ENCODE measurements at places on chromosomes 2 and 18. TPM values are rescaled to one million over a fixed set of nuclear protein-coding genes. Genes with fewer than 3 reads are reported as not detected.

DNA sequence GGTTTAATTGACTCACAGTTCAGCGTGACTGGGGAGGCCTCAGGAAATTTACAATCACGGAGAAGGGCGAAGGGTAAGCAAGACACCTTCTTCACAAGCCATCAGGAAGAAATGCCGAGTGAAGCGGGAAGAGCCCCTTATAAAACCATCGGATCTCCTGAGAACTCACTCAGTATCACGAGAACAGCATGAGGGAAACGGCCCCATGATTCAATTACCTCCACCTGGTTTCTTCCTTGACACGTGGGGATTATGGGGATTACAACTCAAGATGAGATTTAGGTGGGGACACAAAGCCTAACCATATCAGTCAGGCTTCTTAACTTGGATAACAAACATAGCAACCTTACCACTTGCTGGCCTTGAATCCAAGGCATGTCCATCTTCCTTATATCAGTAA lies 289.0 kb upstream of the STON1 start:
- H3K27me3 ChIP-seq: no peaks in the 10 kb centered on the region
- H3K4me3 ChIP-seq: no peak overlapping the region
- DNase-seq: no peak
- H3K27ac ChIP-seq: no peak overlapping the region

LAMA3 gene
- total RNA-seq: 7.4 TPM

GRCh38 chr2:26770986-26771586 lies 7.0 kb downstream of the SLC35F6 start:
- H3K27me3 ChIP-seq: no peaks in the 10 kb centered on the region
- H3K4me3 ChIP-seq: no peak overlapping the region
- peak; percentile 89 for DNase-seq
- peaks cover 71% of the 10 kb centered on the region for H3K4me1 ChIP-seq
- peak overlapping the region; percentile 10 for H3K27ac ChIP-seq

DNA sequence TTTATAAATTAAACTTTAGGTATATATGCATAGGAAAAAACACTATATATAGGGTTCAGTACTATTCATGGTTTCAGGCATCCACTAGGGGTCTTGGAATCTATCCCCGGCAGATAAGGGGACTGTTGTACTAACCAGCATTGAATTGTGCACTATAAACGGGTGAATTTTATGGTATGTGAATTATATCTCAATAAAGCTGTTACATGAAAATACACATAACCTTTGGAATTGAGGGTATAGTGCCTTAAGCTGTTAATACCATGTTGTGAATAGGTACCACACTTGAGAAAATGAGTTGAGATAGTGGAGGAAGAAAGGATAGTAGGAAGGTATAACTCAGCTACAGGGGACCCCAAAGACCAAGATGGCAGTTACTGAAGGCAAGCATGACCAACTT lies 167.3 kb downstream of the HAUS1 start:
- no peaks in the 10 kb centered on the region for H3K27me3 ChIP-seq
- peaks cover 4% of the 10 kb centered on the region for H3K4me1 ChIP-seq
- no peak overlapping the region for H3K27ac ChIP-seq
- DNase-seq: no peak

- H3K4me3 ChIP-seq: no peak overlapping the region
- DNase-seq: no peak
- peaks cover 25% of the 10 kb centered on the region for H3K4me1 ChIP-seq
- no peaks in the 10 kb centered on the region for H3K36me3 ChIP-seq
- H3K27ac ChIP-seq: peak overlapping the region; percentile 85
- no peaks in the 10 kb centered on the region for H3K27me3 ChIP-seq
Observed at GRCh38 chr2:62410015-62410453, 96.0 kb downstream of the TMEM17 start.

DNA sequence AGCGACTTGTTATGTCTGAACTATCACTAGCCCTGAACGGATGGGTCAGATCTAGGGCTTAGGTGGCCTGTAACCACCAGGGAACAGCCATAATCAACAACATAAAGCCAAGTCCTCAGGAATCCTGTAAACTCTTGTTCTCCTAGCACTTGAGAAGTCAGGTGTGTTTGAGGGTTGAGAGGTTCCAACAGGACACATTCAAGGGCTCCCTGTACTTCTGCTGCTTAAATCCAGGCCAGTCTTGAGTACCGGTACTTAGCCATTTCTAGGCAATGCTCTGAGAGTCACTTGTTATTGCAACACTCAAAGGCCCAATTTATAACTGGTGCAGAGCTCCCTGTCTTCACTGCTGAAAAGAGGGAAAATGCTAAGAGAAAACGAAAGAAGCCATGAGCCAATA lies 21.6 kb upstream of the SLC40A1 start:
- H3K27me3 ChIP-seq: no peaks in the 10 kb centered on the region
- no peaks in the 10 kb centered on the region for H3K36me3 ChIP-seq
- H3K4me1 ChIP-seq: no peaks in the 10 kb centered on the region
- no peak overlapping the region for H3K4me3 ChIP-seq
- H3K27ac ChIP-seq: no peak overlapping the region

ICOS gene
- 0.29 TPM for total RNA-seq

- no peak overlapping the region for H3K27ac ChIP-seq
- no peaks in the 10 kb centered on the region for H3K4me1 ChIP-seq
- DNase-seq: no peak
- no peaks in the 10 kb centered on the region for H3K27me3 ChIP-seq
- no peaks in the 10 kb centered on the region for H3K36me3 ChIP-seq
Observed at GRCh38 chr2:197904446-197904845, 100.1 kb downstream of the PLCL1 start.

LIMS3 gene
- 17.3 TPM for total RNA-seq

DNA sequence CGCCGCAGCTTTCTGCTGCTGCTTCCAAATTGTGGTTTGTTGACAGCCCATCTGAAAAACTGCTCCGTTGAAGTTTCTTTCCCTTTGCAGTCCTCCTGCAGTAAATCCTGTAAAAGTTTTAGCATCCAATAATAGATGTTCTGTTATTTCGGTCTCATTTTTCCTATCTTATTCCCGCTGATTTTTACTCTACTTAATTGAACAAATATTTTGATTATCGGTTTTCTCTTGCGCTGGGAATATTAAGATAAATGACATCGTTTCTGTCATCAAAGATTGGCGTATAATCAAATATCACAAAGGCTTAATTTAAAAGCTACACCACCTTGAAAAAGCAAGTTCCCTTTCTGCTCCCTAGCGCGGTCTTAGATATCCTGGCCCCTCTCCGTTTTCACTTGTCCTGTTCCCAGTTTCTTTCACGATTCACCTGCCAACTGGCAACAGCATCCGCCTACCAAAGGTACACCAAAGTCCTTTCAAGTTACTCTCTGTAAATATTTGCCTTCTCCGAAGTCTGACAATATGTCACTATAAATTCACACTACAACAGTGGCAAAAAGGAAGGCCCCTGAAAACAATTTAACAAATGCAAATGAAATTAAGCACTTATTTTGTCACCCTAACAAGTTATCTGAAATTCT lies 1.0 kb upstream of the STRN start:
- DNase-seq: no peak
- H3K27ac ChIP-seq: peak overlapping the region; percentile 85

KHK gene
- total RNA-seq: 6.1 TPM

DNA sequence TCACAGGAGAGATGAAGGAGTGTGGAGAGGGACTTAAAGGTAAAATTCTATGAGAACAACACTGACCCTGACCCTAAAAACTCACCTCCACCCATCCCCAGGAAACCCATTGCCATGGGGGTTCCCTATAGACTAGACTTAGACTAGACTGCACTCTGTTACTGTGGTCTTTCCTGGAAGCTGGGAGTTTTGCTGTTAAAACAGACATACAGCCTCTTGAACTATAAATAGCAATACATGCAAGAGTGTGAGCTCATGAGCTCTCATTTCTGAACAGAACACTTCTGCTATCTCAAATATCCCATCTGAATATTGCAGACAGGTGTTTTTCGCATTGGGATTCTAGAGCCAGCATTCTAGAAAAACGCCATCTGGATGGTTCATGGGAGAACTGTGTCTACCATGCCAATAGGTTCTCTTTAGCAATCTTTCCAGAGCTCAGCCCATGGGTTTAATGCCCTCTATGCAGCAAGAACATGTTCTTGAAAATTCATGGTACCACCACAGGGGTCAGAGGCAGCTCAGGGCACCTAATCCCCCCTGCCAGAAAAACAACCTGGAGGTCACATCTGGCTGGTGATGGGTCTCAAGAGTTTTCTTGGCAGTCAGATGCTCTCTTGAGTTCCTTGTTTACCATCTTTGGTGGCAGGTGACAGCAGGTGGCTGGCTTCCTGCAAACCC lies 51.9 kb downstream of the SLC14A2 start:
- no peaks in the 10 kb centered on the region for H3K36me3 ChIP-seq
- peaks cover 49% of the 10 kb centered on the region for H3K4me1 ChIP-seq
- H3K4me3 ChIP-seq: no peak overlapping the region
- peak overlapping the region; percentile 64 for H3K27ac ChIP-seq
- DNase-seq: no peak

GRCh38 chr2:73297151-73297559 lies 3.8 kb upstream of the EGR4 start:
- no peak for DNase-seq
- H3K27me3 ChIP-seq: peaks cover 41% of the 10 kb centered on the region
- peaks cover 14% of the 10 kb centered on the region for H3K4me1 ChIP-seq
- H3K27ac ChIP-seq: no peak overlapping the region
- H3K36me3 ChIP-seq: no peaks in the 10 kb centered on the region
- no peak overlapping the region for H3K4me3 ChIP-seq

- no peak overlapping the region for H3K27ac ChIP-seq
- no peak overlapping the region for H3K4me3 ChIP-seq
- peaks cover 10% of the 10 kb centered on the region for H3K4me1 ChIP-seq
- H3K27me3 ChIP-seq: no peaks in the 10 kb centered on the region
- no peak for DNase-seq
- H3K36me3 ChIP-seq: no peaks in the 10 kb centered on the region
Observed at GRCh38 chr2:170375192-170375591, 197.2 kb downstream of the MYO3B start.

OSR1 gene
- 5.1 TPM for total RNA-seq

- no peaks in the 10 kb centered on the region for H3K27me3 ChIP-seq
- no peak overlapping the region for H3K4me3 ChIP-seq
- H3K27ac ChIP-seq: peak overlapping the region; percentile 99
- peaks cover 48% of the 10 kb centered on the region for H3K4me1 ChIP-seq
- H3K36me3 ChIP-seq: no peaks in the 10 kb centered on the region
Observed at GRCh38 chr2:144512891-144513351, 7.0 kb downstream of the ZEB2 start.

DSG1 gene
- not detected for total RNA-seq

All from adrenal gland (tissue), 19 donors.